ENCODE measurements at places on chromosomes 13 and 19.
A peak's percentile ranks its signal among the peaks of the same experiment; 100 is the strongest.

- no peak for DNase-seq
These were observed 71.6 kb downstream of the KL start for GRCh38 chr13:33087790-33088189.

DNA sequence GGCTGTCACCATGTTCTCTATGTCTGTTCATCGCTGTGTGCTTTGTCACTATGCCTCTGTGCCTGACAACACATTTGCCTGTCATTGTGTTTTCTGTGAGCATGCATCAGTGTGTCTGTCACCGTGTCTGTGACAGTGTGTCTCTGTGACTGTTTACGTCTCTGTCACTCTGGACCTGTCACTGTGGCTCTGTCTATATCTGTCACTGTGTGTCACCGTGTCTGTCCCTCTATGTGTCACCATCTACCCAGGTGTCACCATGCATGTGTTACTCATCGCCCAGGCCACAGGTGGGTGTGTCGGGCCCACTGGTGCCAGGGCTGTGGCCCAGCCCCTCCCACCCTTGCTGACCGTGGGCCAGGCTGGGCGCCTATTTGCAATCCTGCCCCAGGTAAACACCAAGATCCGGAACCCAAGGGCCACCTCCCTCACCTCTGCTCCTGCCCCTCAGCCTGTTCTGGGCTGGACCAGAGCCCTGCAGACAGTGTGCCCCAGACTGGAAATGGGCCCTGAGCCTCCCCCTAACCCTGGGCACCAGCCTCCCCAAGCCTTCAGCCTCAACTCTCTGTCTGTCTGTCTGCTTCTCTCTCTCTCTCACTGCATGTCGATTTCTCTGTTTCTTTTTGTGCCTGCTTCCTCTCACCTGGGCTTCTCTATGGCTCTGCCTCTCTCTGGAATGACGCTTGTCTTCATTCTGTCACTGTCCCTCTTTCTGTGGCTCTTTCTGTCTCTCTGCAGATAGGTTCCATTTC, 7.7 kb downstream of the IRF2BP1 start:
- DNase-seq: no peak

DNA sequence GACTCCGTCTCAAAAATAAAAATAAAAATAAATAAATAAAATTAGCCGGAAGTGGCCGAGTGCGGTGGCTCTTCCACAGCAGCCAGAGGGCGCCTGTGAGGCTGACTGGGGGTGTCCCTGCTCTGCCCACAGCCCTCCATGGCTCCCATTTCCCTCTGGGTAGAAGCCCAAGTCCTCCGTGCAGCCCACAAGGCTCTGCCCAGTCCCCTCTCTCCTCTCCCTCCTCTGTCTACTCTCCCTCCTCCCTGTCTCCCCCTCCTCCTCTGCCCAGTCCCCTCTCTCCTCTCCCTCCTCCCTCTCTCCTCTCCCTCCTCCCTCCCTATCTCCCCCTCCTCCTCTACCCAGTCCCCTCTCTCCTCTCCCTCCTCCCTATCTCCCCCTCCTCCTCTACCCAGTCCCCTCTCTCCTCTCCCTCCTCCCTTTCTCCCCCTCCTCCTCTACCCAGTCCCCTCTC, 20.4 kb downstream of the MISP start:
- DNase-seq: peak; percentile 12

DNA sequence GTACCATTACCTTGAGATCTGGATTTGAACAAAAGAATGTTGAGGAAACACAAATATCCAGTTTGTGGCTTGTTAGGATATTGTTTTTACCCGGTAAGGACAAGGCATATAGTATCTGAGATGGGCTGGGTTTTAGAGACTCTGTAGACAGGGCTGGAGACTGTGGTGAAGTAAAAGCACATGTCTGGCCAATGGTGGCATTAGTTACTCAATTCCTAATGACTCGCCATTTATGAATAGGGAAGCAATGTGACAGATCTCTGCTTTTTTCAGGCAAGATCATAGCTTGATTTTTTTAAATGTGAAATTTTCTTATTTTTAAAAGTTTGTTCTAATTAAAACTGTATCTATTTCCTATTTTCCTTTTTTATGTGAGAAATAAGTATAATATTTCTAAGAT, 371.1 kb upstream of the SPRY2 start:
- DNase-seq: no peak

DNA sequence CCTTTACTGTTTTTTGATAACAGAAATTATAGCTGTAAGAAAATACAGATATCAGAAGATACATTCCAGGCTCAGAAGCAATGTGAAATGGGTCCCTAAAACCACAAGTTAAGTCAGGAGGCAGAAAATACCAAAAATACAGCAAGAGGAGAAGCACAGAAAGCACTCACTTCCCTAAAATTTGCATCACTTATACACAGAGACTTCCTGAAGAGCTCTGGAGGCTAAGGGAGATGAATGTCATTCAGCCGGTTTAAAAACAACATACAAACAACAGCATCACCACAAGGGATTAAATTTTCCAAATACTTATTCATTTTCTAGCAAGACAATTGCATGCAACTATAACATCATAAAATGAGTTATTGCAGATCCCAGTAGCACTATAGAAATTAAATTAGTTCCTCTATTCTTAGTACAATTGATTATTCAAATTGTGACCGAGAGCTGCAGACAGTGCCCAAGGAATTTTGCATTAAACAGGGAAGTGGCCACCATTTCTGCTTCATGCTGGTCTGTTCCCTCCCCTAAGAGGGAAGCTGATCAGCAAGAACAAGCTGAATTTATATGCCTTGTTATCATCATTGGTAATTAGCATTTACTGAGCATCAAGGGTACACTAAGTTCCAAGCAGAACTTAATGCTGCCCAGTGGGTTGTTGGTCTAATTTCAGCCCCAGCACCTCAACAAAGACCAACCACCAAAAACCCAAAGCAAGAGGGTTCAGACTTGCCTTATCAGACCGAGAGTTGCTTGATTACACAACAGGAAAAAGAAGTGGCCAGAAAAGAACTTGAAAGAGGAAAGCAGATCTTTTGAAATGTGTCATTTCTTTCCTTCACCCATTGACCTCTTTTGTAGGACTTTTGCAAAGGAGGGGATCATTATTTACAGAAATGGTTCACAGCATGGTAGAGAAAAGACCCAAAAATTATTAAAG, 140.7 kb downstream of the KCTD12 start:
- DNase-seq: no peak

DNA sequence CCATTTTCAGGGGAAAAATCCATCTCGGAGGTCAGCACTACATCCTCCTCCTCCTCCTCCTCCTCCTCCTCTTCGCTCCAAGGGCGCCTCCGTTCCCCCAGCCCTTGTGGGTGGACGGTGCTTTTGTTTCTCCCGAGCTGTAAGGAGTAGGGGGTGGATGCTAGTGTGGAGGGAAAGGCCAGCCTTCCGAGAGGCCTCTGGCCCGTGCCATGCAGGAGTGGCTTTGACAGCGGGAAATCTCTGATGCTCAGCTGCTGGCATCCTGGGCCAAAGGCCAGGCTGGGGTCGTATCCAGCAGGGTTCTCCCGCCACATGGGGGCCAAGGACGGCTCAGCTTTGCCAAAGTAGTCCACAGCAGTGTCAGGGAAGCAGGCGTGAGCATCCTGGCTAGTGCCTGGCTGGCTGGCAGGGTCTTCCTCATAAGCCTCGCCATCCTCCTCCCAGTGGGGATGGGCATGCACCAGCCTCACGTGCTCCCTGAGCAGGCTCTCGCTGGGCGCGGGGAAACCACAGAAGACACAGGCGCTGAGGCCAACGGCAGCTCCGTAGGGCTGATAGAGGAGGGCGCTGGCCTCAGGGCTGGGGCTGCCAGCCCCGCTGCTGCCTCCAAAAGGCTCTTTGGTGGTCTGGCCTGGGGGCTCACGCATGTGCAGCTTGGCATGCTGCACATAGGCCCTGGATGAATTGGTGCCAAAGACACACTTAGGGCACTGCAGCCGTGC, 10.5 kb downstream of the WIZ start:
- no peak for DNase-seq

GRCh38 chr13:75071796-75072195, 410.2 kb downstream of the TBC1D4 start:
- DNase-seq: no peak

GRCh38 chr13:110559429-110559943, 2.0 kb downstream of the RAB20 start:
- DNase-seq: no peak

DNA sequence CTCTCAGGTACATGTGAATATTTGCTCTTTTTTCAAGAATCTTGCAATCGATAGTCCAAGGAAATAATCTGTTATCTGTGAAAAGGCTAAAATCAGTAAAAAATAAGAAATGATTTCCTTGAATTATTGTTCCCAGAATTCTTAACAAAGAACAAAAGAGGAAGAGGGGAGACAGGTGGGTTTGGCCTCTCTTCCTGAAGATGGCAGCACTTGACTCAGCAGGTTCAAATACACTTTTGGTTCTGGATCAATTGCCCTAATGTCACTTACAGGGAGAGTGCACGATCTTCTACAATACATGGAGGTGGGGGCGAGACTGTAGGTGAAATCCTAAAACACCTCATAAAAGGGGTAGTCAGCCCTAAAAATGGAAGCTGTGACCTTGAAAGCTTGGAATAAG, 358.7 kb downstream of the IRS2 start:
- DNase-seq: no peak

- no peak for DNase-seq
These were observed 15.8 kb downstream of the FREM2 start for GRCh38 chr13:38702669-38703068.

- peak; percentile 71 for DNase-seq
These were observed 697 bp downstream of the FCGRT start for GRCh38 chr19:49512970-49513745.

DNA sequence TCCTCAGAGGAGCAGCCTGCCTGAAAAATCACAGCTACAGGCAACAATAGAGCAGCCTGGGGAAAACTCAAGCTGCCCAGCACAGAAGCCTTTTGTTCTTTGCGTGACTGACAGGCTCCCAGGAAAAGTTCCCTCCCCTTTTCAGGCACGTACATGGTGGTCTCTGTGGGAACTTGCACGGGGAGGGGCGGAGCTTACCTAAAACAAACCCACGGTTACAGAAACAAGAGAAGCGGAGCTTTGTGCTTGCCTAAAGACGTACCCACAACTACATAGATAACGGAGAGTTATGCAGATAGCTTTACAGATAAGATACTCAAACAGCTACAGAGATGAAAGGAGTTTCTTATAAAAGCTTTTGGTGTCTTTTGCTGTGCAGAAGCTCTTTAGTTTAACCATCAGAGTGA, 11.4 kb downstream of the ETFB start:
- DNase-seq: no peak

GRCh38 chr13:24700539-24700938, 20.3 kb downstream of the ATP12A start:
- no peak for DNase-seq

DNA sequence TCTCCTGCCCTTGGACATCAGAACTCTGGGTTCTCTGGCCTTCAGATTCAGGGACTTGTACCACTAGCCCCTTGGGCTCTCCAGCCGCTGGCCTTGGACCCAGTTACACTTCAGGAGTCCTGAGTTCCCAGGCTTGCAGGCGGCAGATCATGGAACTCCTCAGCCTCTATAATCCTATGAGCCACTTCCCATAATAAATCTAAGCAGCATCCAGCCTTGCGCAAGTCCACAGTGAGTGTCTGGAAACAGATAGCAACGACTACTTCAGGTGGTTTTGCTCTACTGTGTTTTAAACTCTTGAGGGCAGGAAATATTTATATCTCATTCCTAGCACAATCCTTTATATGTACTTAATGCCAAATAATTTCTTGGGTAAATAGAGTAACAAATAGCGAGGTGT, 92.3 kb downstream of the COL4A1 start:
- no peak for DNase-seq

GRCh38 chr19:33471111-33471996, 50.2 kb downstream of the PEPD start:
- no peak for DNase-seq

DNA sequence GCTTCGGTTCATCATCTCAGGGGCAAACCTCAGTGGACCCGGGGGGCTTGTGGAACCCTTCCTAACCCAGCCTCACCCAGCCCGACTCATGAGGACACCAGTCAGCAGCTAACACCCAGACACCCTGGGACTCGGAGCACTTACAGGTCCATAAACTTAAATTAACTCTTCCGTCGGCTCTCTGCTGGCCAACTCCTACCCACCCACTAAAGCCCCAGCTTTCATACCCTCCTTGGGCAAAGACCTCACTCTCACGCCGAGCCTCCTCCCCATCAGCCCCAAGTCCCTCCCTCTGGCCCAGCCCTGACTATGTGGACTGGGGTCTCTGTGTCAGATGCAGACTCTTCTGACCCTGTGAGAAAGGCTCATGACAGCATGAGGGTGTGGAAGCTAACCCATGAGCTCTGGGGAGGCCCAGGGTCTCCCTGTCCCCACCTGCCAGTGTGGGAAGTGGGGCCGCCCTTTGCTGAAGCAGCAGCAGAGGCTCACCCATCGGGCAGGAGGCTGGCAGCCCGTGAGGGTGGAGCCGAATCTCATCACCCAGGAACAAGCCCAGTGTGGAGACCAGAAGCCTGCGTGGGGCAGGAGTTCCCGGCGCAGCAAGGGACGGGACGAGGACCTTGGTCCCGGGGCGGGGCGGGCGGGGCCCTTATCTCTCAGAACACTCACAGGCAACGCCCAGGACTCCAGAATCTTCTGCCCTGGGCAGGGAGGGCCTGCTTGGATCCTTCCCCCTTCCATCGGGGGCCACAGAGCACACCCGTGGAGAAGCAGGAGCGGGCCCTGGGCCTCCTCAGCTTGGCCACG, 19.8 kb downstream of the TCF3 start:
- no peak for DNase-seq

- DNase-seq: no peak
These were observed 41.0 kb upstream of the USP29 start for GRCh38 chr19:57078802-57079201.

DNA sequence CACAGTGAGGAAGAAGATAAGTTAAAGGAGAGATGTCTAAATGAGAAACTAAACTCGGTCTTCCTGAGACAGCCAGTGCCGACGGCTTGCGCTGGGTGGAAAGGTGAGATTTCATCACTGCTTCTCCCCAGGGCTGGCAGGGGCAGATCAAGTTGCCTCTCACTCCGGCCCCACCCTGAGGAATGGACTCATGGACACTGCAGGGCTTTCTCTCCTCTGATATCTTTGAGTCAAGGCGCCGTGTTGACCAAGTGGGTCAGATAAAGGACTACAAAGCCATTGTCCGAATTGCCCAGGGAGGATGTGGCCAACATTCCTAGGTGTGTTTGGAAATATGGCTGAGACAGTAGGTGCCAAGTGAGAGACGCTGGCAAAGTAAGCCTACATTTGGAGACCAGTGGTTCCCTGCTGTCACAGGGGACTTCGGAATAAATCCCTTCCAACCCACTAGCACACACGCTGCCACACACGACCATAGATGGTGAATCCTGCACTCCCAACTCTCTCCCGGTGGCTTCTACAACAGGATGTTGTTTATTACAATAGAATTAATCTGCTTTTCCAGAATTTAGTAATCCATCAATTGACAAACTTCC, 156.5 kb upstream of the TSC22D1 start:
- DNase-seq: no peak

- no peak for DNase-seq
These were observed 12.9 kb upstream of the TLE2 start for GRCh38 chr19:3041761-3042620.

GRCh38 chr13:80469105-80469852, 128.4 kb upstream of the SPRY2 start:
- no peak for DNase-seq

GRCh38 chr13:98780451-98780850, 28.0 kb upstream of the SLC15A1 start:
- no peak for DNase-seq

- no peak for DNase-seq
These were observed 2.4 kb downstream of the MBOAT7 start for GRCh38 chr19:54186934-54187381.

All from NCI-H345 (cell line).